ENCODE measurements at places on chromosomes 5 and 9.

GRCh38 chr5:43540746-43541145 is 16.1 kb downstream of the PAIP1 start:
- DNase-seq: no peak

GRCh38 chr5:36277521-36278176 is 24.1 kb downstream of the RANBP3L start:
- peak; percentile 56 for DNase-seq

- peak; percentile 72 for DNase-seq
Measured at GRCh38 chr5:163916376-163916775, 411.0 kb downstream of the MAT2B start.

- DNase-seq: peak; percentile 51
Measured at GRCh38 chr5:55853041-55853670, 2.0 kb downstream of the IL31RA start.

DNA sequence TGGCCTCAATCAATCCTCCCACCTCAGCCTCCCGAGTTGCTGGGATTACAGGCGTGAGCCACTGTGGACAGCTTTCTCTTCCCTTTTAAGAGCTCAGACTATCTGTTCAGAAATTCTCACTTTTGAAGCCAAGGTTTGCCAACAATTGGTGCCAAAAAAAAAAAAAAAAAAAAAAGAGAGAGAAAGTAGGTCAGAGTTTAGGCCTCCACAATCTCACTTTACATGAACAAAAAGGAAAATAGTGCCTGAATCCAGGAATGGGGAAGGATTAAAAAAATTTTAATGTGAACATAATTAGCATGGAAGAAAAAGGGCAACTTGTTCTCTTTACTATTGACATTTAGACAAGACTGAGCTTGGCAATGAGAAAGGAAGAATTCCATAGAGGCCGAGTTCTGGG is 94.1 kb downstream of the NSG2 start:
- DNase-seq: no peak

GRCh38 chr5:33223563-33224284 is 217.0 kb upstream of the TARS1 start:
- no peak for DNase-seq

GRCh38 chr5:122967625-122968024 is 68.9 kb downstream of the PPIC start:
- no peak for DNase-seq

DNA sequence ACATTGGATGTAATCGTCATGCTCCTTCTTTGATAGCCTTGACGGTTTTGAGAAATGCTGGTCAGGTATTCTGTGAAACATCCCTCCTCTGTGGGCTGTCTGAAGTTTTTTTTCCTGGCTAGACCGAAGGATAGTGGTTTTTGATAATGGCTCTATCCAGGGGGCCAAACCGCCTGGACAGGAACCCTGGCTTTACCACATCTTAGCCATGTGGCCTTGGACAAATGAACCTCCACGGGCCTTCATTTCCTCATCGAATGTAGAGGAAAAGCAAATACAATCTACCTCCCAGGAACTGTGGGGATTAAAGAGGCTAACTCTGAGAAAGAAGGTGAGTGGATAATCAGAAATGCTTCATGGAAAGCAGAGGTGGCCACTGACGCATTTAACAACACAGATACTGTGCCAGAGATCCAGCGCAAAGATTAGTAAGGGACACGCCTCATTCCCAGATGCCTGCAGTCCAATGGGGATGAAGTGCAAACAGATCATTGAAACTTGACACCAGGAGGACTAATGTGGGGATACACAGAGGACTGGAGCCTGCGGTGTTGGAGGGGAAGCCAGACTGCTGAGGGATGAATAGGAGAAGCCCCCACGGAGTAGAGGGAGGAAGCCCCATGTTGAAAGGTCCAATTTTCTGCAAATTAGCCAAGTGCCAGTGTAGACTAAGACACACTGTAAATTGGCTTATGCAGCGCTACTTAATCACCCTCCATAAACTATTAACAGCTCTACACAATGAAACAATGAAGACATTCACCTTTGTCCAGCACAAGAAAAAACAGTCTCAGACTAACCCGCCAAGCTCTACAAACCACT is 41.6 kb downstream of the MYO10 start:
- DNase-seq: no peak

DNA sequence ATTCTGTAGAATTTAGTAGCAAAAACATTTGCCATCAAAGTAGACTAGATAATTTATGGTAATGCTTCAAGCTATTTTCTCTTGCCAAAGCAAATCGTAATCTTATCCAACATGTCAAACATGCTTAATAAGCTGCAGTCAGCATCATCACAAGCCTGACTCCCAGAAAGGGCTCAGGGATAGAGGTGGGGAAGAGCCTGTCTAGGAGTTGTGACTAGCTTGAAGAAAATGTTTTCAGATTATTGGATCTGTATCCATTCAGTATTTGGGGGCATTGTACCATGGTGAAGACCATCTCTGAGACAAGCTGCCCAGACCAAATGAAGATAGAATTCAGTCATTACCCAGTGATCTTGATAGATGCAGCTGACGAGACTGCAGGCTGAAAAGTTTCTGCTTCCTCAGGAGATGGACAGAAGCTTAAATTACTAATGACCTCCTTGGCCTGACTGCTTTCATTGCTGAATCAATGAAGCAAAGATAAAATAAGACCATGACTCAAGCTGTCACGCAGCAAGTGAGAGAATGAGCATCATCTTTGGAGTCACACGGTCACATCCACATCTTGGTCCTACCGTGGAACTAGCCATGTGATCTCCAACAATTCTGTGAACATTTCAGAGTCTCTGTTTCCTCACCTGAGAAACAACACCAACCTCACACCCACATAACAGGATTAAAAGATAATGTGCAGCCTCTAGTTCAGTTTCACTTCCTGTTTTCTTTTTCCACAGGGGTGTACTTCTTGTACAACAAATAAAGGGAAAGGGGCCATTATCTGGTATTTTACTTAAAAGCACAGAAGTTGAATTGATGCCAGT is 9.4 kb downstream of the ERAP2 start:
- peak; percentile 44 for DNase-seq

GRCh38 chr5:36523926-36524325 is 82.5 kb upstream of the SLC1A3 start:
- no peak for DNase-seq

DNA sequence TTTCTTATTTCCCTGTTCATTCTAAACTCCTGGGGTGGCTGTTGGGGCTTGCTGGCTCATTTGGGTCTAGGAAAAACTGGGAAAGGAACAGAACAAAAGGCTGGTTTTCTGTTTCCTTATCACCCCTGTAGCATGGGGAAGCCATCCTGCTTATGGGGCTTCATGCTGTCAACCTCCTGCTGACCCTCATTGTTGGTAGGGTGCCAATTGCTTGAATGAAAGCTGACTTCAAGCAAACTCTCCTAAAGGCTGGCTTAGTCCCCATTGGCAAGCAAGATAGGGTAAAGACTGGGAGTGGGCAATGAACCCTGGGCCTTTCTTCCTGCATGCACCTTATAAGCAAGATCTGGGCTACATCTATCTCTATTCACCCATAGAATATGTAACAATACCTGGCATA is 511.6 kb downstream of the DMAC1 start:
- no peak for DNase-seq

- DNase-seq: no peak
Measured at GRCh38 chr5:147788023-147788422, 5.5 kb upstream of the JAKMIP2 start.

DNA sequence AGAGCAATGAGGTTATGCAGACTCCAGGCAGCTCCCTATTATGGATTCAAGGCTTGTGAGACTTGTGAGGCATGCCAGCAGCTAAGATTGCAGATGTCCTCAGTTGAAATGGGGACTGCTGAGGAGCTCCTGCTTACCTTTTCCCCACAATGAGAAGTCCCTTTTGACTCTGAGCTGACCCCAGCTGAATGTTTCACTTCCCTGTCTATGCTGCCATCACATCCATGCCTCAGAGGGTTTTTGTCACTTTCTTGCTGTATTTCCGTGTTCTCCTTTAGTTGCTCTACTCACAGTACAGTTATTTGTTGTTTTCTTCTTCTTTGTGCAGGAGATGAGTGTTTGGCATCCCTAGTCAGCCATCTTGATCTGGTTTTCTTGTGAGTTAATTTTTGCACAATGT is 18.8 kb upstream of the OR2S2 start:
- DNase-seq: peak; percentile 6

GRCh38 chr5:12272389-12272788 is 368.1 kb upstream of the CTNND2 start:
- no peak for DNase-seq

DNA sequence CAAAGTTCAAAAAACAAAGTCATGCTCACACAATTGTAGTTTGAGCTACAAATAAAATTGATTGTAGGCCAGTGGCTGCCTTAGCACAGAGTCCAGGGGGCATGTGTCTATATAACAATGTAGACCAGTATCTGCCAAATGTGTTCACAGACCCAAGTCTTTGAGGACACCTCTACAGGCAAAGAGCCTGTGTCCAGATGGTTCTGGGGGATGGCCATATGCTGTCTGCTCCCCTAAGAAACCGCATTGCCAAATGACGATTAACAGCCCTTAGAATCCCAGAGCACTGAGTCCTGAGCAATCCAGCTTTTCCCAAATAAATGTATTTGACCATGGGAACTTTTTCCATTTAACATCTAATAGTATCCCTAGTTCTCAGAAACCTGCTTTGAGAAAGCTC is 169.6 kb downstream of the ADCY2 start:
- no peak for DNase-seq

- no peak for DNase-seq
Measured at GRCh38 chr9:127527560-127528268, 76.4 kb downstream of the LRSAM1 start.

GRCh38 chr5:144335561-144335960 is 164.9 kb downstream of the KCTD16 start:
- no peak for DNase-seq

GRCh38 chr5:109911731-109912130 is 222.0 kb downstream of the MAN2A1 start:
- no peak for DNase-seq

DNA sequence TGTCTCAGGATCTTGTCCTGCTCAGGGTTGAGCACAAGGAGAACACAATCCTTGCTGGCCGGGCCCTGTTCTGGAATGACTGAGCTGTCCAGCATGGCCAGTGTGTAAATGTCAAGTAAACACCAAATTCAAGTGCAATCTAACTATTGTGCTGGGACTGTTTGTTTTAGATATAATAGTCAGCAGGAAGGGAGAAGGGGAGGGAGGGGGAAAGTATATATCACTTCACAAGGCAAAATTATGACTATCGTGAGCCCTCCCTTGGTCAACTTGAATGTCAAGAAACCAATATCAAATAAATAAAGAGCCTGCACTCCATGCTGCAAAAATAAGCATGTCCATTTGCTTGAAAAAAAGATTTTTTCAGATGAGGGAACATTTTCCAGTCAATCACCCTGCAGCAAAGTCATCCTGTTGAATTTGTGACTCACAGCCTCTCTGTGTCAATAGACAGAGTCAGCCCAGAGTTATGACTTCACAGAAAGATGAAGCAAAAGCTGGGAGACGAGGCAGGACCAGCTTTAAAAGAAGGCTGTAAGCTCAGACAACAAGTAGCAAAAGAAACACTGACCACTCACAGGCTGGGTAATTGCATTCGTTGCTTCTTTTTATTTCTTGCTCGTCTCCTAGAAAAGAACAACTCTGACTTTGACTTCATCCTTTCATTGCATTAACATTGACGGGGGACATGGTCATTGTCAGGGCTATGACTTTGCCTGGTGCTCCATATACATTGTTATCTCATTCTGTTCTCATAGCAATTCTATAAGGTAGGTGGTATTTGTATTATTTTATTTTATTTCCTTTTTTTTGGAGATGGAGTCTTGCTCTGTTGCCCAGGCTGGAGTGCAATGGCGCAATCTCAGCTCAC is 15.3 kb upstream of the KLF4 start:
- DNase-seq: peak; percentile 73

- DNase-seq: no peak
Measured at GRCh38 chr5:133714161-133714915, 102.0 kb upstream of the FSTL4 start.

GRCh38 chr5:67115246-67115645 is 81.4 kb downstream of the CD180 start:
- DNase-seq: no peak

Data from inflammatory macrophage treated with lipopolysaccharide for 1 hour (primary cell).